Pulmonary artery endothelial cell (primary cell): ENCODE measurements at places on chromosomes 5 and 9. TPM values are rescaled to one million over a fixed set of nuclear protein-coding genes. Genes with fewer than 3 reads are reported as not detected.

DNA sequence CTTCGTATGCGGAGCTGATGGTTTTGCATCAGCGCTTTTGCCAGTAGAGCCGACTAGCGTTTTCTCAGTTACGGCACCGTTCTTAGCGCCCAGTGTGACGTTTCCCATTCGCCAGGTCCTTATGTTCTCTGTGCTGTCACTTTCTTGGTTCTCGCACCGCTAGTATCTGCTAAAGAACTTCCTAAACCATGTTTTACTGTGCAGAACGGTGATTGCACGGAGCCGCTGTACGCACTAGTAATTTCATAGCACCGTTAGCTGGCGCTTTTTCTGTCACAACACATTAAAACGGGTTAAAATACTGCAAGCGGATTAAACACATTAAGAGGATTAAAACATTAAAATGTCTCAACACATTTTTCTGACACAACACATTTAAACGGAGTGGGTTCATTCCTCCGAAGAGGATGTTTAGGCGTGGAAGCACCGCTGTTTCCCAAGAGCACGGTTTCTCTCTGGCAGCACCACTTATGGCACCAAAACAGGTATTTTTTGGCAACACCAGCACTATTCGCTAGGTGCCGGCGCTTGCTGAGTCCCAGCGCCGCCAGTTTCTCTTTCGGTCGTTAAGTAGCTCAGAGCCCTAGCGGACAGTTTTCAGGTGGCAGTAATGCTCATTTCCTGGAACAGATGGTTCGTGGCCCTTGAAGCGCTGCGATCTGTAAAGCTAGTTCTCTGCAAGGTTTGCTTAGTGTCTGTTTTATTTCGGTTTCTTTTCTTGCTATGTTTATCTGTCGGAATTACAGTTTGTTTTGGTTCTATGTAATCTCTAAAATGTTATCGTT lies 20.3 kb downstream of the ANXA2R start:
- DNase-seq = no peak

DNA sequence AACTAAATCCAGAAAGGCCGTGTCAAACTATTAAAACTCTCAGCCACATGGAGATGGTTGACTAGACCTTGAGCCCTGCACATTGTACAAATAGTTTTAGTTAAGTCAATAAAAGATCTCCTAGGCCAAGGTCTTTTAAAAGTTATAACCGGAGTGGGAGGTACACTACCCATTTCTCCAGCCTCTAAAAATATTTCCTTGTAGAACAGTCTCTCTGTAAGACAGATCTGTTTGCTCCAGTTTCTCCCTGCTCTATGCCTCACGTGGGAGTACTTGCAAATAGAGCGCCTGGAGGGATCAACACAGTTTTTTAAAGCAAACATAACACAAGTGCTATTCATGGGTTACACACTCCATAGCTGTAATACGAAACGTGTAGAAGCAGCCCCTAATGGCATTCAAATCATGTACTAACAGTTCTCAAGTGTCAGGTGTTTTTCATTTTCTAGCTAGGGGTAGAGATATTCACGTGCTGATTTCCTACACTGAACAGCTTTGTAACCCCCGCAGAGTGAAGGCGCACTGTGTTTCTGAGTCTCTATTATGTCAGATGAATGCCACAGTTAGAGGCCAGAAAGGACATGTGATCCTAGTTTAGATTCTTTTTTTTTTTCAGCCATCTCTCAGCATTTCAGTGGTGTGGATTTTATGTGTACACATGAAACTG lies 703.4 kb upstream of the GRAMD2B start:
- no peak for DNase-seq

GRCh38 chr9:130466537-130467217 lies 21.9 kb downstream of the ASS1 start:
- no peak for DNase-seq

The ZDHHC11B gene
- not detected in 2 replicates for total RNA-seq

DNA sequence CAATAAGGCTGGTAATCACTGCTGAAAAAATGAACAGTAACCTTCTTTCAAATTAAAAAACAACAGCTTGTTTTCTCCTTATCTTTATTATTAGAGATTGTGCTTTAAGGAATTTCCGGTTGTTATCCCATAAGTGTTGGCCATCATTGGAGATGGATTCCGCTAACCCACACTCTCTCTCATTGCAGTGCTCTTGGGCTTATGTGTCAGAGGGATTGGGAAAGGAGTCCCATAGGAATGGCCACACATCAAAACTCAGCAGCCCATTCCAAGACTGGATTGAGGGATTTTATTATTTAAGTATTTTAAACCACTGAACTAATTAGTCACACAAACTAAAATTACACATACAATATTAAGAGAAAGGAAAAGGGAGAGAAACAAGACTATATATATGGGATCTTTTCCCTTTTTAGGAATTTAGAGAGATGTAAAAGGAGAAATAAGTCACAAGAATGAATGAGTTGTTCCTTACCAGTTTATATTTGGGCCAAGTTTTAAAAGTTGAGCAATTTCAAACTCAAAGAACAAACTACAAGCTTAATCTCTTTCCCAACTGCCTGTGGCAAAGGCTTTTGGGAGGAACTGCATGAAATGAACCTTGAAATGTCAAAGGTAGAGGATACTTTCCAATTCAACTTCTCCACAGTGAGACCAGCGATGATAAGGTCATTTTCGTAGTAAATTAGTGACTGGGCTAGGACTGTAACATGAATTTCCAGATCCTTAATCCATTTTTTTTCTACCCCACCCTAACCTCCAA lies 2.4 kb downstream of the SPINK6 start:
- DNase-seq = no peak

The C5orf58 gene
- not detected in 2 replicates for total RNA-seq

The TPPP gene
- total RNA-seq = 0.18 and 0.20 TPM in 2 replicates

DNA sequence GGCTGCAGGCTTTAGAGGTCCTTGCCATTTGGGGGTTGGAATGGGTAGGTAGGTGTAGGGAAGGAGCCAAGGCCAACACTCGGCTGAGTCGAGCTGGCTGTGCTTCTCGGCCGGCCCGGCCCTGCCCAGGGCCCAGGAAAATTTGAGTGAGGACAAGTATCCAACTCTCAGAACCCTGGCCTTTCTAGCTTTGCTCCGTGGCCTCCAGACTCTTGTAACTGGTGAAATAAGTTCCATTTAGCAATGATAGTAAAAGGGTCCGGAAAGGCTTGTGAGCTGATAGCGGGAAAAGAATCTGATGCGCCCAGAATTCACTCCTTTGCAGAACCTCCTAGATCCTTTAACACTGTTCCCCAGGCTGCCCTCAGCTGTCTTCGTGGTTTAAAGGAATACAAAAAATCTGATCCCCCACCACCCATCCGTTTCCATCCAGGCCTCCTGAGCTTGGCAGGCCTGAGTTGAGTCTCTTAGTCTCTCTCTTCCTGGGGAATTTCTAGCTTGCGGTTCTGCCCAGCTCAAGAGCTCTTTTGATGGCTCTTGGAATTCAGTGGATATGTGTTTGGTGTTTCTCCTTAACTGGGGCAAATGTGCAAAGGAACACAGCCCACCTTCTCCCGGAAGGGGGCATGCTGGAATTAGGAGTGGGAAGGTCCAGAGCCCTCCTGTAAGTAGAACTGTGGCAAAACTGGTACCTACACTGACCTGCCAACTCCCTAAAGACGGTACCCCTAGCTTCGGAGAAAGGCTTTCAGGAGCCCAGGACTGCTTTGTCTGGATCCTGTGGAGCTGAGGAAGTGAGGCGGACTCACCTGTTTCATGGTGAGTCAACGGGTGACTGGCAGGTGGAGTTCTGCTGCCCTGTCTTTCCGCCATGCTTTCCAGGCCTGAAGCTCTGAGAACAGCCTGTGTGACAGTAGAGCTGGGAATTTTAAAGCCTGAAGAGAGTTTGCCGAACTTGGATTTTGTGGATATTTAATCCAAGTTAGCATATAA lies 1.7 kb downstream of the DMRT3 start:
- DNase-seq = no peak

The AHRR gene
- 5.4 and 6.8 TPM in 2 replicates for total RNA-seq

GRCh38 chr9:81548911-81549310 lies 140.4 kb downstream of the TLE1 start:
- no peak for DNase-seq

GRCh38 chr5:158543539-158544387 lies 556.0 kb downstream of the EBF1 start:
- no peak for DNase-seq

GRCh38 chr5:77390795-77391194 lies 101.3 kb downstream of the WDR41 start:
- DNase-seq = no peak

- no peak for DNase-seq
Measured at GRCh38 chr5:112533362-112533761, 114.3 kb upstream of the EPB41L4A start.

DNA sequence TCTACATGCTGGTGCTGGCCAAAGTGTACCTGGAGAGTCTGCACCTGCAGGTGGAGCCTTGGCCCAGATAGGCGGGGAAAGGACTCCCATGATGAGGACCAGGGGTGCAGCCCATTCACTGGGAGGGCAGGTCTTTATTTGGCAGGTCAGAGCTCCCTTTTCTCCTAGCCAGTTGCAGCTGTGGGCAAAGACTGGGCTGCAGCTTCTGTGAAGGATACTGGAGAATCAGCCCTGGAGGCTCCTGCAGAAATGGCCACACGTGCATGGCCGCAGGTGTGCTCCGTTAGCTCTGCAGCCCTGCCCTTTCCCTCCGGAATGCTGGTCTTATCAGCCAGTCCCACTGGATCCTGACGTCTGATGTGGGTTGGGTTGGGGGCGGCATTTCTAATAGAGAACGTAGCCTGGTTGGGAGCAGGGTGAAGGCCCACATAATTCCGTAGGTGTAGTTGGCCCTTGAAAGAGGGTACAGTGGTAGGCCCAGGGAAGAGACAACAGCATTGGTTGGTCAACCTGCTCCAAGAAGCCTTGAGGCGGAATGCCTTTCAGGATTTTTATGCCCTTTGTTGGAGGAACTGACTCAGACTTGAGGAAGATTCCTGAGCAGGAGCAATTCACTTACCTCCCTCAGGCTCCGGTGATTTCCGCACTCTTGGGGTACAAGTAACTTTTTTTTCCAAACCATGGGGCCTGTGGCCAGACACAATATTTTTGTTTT lies 22.0 kb upstream of the TIFAB start:
- no peak for DNase-seq

GRCh38 chr5:78813906-78814530 lies 165.4 kb upstream of the LHFPL2 start:
- no peak for DNase-seq

DNA sequence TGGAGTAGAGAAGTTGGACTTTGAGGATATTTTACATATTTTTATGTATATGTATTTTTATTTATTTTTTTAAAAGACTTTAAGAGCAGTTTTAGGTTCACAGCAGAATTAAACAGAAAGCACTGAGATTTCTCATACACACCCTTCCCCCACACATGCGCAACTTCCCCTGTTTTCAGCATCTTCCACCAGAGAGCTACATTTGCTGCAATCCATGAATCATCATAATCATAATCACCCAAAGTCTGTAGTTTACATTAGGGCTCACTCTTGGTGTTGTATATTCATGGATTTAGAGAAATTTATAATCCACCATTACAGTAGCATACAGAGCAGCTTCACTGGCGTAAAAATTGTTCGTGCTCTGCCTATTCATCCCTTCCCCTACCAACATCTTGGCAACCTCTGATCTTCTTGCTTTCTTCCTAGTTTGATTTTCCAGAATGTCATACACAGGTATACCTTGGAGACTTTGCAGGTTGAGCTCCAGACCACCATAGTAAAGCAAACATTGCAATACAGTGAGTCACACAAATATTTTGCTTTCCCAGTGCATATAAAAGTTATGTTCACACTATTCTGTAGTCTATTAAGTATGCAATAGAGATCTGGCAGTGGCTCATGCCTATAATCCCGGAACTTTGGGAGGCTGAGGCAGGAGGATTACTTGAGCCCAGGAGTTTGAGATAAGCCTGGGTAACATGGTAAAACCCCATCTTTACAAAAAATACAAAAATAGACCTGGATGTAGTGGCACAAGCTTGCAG lies 9.6 kb upstream of the CCDC171 start:
- no peak for DNase-seq

DNA sequence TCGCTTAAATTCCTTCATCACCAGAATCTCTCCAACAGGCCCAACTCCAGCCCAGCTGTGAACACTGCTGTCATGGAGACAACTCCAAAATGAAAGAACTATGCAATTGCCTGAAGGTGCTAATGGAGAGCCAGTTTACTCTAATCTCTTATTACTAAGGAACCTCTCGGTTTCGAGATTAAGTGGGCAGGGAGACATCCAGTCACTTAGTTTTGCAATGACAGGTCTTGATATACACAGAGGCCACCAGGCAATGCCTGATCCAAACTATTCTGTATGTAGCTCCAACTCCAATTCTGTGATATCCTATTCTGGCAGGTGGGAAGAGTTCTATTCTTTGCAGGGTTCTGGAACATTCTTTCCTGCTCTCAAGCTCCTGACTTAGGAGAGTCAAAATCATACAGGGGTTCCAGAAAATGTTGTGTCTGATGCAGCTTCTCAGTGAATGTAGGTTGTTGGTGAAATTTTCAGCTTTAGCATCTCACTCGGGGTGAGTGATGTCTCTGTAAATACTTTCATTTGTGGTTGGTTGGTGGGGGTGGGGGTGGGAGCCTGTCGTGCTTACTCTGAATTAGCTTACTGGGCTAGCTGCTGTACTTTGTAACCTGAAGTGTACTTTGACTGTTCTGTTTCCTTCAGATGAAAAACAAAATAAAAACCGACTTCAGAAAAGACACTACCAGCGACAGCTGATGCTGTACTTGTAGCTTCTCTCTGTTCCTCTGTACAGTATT lies 170.9 kb downstream of the PALM2AKAP2 start:
- DNase-seq = no peak

DNA sequence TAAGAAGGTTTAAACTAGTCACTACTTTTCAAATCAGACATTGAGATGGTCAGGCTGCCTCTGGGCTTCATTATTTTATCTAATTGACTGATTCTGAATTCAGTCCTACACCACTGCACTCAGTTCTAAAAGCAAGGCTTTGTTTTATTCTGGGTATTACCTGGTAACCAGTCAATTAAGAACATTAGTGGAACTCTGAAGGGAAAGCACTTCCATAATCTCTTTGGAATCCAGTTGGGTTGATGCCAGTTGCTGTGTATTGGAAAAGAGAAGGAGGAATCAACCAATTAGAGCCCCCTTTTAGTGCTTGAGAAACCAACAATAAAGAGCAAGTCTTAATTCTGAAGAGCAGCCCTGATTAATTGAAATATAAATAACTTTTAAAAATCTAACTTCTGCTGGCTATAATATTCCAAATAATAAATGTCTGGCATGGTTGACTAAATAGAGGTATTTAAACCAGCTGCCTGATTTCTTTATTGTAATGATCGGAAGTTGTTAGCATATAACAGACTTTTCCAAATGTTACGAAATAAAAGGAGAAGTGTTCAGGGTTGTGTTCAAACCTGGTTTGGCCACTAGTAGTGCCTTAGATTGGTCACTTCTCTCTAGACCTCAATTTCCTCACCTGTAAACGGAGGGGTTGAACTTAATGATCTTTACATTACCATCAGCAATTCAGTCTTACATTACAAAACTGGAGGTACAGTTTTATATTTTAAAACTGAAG lies 32.0 kb downstream of the CPEB4 start:
- no peak for DNase-seq

- no peak for DNase-seq
Measured at GRCh38 chr5:135505973-135506372, 29.8 kb downstream of the NEUROG1 start.

GRCh38 chr5:58069846-58070245 lies 390.0 kb downstream of the PLK2 start:
- DNase-seq = no peak

The FAM78A gene
- 3.7 and 4.9 TPM in 2 replicates for total RNA-seq
